ENCODE measurements at places on chromosomes 2 and 18.

DNA sequence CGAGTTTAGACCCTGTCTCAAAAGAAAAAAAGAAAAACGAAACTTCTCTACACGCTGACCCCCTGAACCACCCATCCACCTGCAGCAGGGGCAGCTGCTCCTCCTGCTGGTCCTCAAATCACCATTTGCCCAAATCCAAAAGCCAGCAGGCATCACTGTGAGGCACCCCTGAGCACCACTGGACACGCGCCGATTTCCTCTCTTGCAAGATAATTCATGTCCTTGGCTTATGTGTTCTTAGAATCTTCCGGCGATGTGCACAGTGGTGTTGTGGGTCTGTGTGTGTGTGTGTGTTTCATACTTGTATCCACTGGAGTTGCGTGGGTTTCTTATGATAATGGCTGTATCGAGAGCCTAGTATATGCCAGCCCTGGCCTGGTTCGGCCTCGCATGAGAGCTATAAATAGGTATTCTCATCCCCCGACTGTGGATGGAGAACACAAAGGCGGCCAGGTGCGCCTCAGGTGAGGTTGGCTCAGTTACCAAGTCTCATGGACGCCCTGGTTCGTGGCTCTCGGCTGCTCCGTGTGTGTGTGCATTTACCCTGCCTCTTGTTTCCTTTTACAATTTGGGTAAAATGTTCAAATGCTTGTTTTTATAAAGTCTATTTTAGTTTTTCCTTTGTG lies 235.5 kb downstream of the HDAC4 start:
- DNase-seq: no peak

- no peak for DNase-seq
Measured at GRCh38 chr18:9867071-9867594, 18.6 kb upstream of the TXNDC2 start.

GRCh38 chr2:107068069-107068916 lies 182.3 kb upstream of the ST6GAL2 start:
- no peak for DNase-seq

DNA sequence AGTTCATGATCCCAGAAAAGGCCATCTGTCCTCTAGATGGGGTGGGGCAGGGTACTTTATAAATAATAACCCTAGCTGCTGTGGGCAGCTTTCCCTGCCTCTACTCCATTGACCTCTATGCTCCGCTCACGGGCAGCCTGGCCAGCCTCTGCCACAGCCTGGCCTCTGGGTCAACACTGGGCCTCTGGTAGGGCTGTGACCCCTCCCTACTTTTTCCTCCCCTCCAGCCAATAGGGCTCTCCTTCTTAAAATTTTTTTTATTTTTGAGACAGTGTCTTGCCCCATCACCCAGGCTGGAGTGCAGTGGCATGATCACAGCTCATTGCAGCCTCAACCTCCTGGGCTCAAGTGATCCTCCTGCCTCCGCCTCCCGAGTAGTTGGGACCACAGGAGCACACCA lies 4.1 kb upstream of the GAREM2 start:
- no peak for DNase-seq

DNA sequence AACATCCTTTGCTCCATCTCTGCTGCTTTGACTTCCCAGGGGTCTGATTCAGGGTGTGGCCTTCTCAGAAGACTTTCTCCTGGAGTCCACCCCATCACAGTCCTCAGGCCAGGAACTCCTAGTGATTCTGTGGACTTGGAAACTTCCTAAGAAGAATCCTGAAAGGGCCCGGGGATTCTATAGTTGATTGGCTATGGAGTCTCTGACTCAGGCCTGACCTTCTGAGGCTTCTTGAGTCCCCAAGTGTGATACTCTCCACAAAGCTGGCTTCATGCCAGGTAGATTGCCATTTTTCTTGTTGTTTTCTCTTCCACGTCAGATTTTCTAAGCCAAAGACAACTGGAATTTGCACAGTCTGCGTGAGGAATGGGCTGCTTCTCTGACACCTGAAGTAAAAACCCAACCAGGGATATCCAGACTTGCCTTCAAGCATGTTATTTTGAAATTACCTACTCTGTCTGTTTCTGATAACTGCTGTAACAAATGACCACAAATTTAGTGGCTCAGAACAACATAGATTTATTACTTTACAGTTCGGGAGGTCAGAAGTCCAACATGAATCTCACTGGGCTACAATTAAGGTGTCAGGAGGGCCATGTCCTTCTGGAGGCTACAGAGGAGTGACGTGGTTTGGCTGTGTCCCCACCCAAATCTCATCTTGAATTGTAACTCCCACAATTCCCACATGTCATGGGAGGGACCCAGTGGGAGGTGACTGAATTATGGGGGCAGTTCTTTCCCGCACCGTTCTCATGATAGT lies 69.3 kb downstream of the ALPK2 start:
- DNase-seq: no peak

DNA sequence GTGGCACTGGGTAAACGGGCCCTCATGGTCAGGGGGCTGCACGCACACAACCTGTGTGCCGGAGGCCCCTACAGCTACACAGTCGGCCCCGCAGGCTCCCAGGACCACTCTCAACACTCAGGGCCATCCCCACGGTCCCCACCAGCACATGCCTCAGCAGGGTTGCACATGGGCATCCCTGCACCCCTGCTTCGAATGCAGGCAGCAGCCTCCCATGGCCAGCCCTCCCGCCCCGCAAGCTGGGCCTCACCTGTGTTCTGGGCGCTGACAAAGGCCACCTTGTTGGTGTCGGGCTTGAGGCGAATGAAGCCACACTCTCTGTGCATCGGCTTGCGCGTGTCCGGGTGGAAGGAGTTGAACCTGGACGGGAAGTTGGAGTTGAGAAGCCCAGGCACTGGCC lies 34.2 kb downstream of the THAP4 start:
- no peak for DNase-seq
